Mesenchymal stem cell (in vitro differentiated cells and primary cell): ENCODE measurements at places on chromosomes 13 and 19.

DNA sequence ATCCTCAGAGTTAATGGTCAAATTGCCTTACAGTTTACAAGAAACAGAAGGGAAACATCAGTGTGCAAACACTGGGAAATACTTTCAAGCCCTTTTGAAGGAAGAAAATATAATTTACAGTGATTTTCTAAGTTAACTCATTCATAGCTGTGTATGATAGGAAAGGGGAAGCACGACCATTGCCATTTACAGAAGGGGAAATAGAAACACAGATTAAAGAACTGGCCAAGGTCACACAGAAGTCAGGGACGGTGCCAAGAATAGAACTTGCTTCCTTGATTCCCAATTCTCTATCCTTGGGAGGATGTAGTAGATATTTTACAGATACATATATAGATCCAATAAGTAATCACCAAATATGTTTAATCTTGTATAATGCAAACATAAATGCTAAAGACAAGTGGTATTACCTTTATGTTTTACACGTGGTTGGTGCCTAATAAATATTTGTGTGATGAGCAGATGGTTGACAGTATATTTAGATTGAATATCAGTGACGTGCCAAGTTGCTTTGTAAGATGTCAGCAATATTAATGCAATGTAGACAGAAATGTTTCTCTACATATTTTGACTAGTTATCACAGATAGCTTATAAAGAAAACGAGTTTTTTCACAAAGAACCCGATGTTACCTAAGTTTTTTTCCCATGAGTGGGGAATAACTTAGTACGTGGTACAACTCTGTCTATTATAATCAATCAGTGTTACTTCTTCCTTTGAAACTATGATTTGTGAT lies 73.1 kb downstream of the FLT1 start:
- no peak for DNase-seq
- no peaks in the 10 kb centered on the region for H3K27me3 ChIP-seq
- no peaks in the 10 kb centered on the region for H3K4me1 ChIP-seq

DNA sequence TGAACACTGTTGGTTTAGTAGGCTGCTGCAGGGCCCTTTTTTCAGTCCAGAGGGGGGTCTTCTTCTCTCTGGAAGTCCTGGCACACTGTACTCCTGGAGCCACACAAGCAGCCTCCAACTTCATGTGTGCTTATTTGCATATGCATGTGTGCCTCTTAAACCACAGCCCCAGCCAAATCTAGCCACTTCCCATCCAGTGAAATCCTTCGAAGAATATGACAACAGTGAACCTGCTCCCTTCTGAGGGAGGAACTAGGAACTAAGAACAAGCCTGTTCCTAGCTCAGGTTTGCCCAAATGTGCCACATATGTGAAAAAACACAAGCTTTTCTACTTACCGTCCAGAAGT lies 348.5 kb downstream of the FOXO1 start:
- H3K27ac ChIP-seq, result no peak overlapping the region
- H3K4me1 ChIP-seq, result no peaks in the 10 kb centered on the region
- no peak for DNase-seq

DNA sequence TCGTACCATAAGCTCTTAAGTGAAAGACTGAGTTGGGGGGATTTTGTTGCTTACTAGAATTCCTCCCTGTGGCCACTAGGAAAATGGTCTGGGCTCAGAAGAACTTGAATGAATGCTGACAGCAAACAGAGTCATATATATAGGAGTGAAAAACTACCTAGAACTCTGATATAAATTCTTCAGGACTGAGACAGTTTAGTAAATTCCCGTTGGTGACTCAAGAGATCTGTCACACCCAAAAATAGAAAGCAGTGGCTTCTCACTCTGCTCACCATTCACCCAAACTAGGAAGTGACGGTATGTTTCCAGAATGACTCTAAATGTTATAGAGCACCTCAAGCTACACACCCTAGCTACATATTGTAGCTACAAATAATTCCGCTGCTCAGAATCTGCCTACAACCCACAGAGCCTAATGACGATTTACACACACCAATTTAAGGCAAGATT lies 116.2 kb downstream of the TBC1D4 start:
- DNase-seq, result peak; percentile 86
- no peaks in the 10 kb centered on the region for H3K36me3 ChIP-seq
- H3K27ac ChIP-seq, result peak overlapping the region; percentile 54

DNA sequence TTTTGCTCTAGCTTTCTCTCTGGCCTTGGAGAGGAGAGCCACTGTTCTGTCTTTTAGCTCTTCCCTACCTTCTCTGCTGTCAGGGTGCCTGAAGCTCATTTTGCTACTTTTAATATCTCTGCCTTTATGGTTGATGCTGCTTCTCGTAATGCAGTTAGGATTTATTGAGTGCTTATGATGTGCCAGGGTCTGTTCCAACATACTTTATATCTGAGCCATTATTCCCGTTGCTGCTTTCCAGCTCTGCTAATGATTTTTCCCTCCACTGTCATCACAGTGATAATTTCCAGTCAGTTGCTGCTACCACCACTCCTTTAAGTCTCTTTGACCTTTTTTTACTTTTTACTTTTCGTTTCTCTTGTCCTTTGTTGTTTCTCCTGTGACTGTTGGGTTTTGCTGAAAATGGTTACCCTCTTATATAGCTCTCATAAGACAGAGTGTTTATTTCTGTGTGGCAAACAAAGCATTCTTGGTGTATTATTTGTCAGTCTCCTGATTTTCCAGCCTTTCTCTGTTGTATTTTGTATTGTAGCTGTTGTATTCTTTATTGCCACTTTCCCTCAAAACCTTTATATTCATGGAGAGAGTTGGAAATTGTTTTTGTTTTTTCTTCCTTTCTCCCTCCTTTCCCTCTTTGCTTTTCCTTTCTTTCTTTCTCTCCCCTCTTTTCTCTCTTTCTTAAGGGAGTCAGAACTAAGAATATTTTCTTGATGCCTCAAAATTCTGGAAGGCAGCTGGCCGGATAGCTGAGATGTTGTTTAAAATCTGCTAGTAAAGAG lies 37.4 kb downstream of the COG6 start:
- no peak overlapping the region for H3K27ac ChIP-seq
- peak; percentile 35 for DNase-seq
- no peaks in the 10 kb centered on the region for H3K4me1 ChIP-seq
- H3K27me3 ChIP-seq, result no peaks in the 10 kb centered on the region
- H3K4me3 ChIP-seq, result no peak overlapping the region

DNA sequence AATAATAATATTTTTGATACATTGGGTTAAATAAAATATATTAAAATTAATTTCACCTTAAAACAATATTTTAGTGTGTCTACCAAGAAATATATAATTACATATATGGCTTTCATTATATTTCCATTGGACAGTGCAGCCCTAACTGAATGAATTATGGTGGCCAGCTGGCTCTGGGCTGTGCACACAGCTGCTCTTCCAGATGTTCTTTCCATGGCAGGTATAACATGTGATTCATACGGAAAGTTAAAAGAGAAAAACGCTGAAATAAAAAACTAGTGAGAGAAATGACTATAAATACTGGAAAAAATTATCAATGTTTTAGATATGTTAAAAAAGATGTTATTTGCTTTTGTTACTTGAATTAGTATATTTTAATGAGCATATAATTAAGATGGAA lies 216.3 kb downstream of the RGCC start:
- no peak overlapping the region for H3K27ac ChIP-seq
- no peak overlapping the region for H3K4me3 ChIP-seq
- no peaks in the 10 kb centered on the region for H3K4me1 ChIP-seq

DNA sequence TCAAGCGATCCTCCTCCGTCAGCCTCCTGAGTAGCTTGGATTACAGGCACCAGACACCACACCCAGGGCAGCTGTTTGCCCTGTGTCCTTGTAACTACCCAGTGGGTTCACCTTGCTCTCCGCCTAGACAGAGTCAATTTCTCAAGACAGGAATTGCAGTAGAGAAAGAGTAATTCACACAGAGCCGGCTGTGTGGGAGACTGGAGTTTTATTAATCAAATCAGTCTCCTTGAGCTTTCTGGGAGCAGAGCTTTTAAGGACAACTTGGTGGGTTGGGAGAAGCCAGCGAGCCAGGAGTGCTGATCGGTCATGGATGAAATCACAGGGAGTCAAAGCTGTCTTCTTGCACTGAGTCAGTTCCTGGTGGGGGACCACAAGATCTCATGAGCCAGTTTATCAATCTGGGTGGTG lies 20.6 kb upstream of the ADGRE1 start:
- no peaks in the 10 kb centered on the region for H3K36me3 ChIP-seq
- H3K27ac ChIP-seq, result no peak overlapping the region
- DNase-seq, result no peak
- H3K4me1 ChIP-seq, result peaks cover 2% of the 10 kb centered on the region
- no peak overlapping the region for H3K4me3 ChIP-seq
- peaks cover 5% of the 10 kb centered on the region for H3K27me3 ChIP-seq

DNA sequence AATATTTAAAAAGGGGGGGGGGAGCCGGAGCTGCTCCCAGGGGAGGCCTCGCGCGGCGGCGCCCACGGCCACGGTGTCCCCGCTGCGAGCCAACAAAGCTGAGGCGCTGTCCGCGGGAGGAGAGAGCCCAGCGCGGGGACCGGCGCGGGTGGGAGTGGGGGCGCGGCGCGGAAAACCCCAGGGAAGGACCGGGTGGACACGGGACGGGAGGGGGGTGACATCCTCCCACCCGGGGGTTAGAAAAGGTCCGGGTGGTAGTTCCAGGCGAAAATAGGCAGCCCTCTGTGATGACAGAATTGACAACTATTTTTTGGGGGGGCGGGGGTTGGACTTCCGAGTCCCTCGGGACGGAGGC lies 11.1 kb upstream of the SOX1 start:
- no peak for DNase-seq
- H3K27me3 ChIP-seq, result peaks cover 95% of the 10 kb centered on the region
- peaks cover 19% of the 10 kb centered on the region for H3K4me1 ChIP-seq
- no peak overlapping the region for H3K4me3 ChIP-seq
- H3K36me3 ChIP-seq, result no peaks in the 10 kb centered on the region

GRCh38 chr13:24263632-24264031 lies 45.7 kb upstream of the C1QTNF9 start:
- H3K36me3 ChIP-seq, result no peaks in the 10 kb centered on the region
- H3K27me3 ChIP-seq, result no peaks in the 10 kb centered on the region
- DNase-seq, result peak; percentile 26
- no peaks in the 10 kb centered on the region for H3K4me1 ChIP-seq
- no peak overlapping the region for H3K27ac ChIP-seq

DNA sequence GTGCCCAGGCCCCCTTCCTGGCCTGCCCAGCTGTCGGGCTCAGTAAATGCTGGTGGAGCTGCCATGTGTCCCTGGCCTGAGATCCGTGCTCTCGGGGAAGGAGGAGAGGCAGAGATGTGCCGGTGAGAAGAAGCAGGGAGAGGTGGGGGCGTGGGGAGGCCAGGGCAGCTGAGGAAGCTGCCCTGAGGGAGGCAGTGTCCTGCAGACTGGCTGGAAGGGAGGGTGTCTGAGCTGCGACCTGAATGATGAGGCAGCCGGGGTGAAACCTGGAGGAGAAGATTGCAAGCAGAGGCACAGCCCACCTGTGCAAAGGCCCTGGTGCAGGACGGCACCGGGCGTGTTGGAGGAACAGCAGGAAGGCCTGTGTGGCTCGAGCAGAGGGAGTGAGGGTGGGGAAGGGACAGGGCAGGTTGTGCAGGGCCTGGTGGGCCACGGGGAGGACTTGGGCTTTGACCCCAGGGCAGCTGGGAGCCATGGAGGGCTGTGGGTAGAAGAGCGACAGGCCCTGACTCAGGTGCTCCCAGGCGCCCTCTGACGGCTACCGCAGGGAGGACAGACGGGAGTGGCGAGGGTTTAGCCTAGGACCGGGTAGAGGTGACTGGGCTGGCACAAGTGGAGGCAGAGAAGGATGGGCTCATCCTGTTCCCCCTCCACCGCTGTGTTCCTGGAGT lies 14.0 kb upstream of the CELF5 start:
- peaks cover 4% of the 10 kb centered on the region for H3K4me1 ChIP-seq
- DNase-seq, result peak; percentile 35
- peaks cover 48% of the 10 kb centered on the region for H3K36me3 ChIP-seq
- H3K4me3 ChIP-seq, result no peak overlapping the region

GRCh38 chr13:51213173-51213728 lies 8.9 kb upstream of the FAM124A start:
- H3K27ac ChIP-seq, result no peak overlapping the region
- no peak overlapping the region for H3K4me3 ChIP-seq
- H3K27me3 ChIP-seq, result peaks cover 78% of the 10 kb centered on the region
- no peak for DNase-seq
- no peaks in the 10 kb centered on the region for H3K4me1 ChIP-seq

- H3K4me3 ChIP-seq, result no peak overlapping the region
- H3K36me3 ChIP-seq, result peaks cover 57% of the 10 kb centered on the region
- no peaks in the 10 kb centered on the region for H3K27me3 ChIP-seq
- peak; percentile 48 for DNase-seq
Observed at GRCh38 chr19:38384209-38385027, 3.4 kb downstream of the GGN start.
